CD4-positive, CD25-positive, alpha-beta regulatory T cell (primary cell): ENCODE measurements at places on chromosomes 1 and 21.

DNA sequence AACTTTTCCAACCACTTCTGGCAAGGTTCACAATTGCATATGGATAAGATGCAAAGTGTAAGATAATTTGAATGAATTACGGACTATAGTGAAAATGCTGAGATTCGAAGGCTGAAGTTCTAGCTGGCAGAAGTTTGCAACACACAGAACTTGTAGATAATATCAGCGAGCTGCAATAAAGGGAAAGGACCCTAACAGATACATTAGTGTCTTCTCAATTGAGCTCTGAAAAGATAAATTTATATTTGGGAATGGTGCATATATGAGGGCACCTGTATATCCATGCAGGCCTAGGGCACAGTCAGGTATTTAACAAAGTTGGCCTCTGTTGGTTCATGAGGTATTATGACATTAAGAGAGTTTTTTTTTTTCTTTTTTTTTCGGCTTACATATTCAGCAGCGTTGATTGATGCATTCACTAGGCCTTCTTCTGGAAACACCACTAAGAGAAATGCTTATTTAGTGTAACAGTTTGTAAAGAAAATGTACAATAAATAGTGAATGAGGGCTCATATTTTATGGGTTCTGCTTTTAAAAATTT is 2.2 kb downstream of the NFIA start:
- no peak for DNase-seq
- peaks cover 24% of the 10 kb centered on the region for H3K27me3 ChIP-seq
- peaks cover 29% of the 10 kb centered on the region for H3K4me1 ChIP-seq
- no peak overlapping the region for H3K4me3 ChIP-seq
- no peaks in the 10 kb centered on the region for H3K36me3 ChIP-seq

DNA sequence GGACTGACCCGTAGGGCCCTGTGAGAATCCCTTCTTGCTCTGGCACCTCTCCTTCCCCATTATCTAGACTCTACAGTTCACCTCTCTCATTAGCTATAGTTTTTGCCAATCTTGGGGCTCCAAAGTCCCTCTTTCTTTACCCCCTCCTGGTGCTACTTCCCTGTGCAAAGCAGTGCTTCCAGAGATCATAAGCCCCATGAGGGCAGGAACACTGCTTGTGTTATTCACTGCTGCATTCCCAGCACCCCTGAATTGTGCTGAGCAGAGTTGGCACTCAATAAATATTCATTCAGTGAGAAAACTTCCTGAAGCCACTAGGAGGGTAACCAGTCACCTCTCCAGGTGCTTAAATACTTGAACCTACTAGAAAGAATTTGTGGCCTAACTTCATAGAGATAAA is 2.1 kb upstream of the H3-3A start:
- peaks cover 21% of the 10 kb centered on the region for H3K4me1 ChIP-seq
- H3K4me3 ChIP-seq = no peak overlapping the region
- no peaks in the 10 kb centered on the region for H3K27me3 ChIP-seq
- H3K27ac ChIP-seq = no peak overlapping the region
- H3K36me3 ChIP-seq = peaks cover 6% of the 10 kb centered on the region

DNA sequence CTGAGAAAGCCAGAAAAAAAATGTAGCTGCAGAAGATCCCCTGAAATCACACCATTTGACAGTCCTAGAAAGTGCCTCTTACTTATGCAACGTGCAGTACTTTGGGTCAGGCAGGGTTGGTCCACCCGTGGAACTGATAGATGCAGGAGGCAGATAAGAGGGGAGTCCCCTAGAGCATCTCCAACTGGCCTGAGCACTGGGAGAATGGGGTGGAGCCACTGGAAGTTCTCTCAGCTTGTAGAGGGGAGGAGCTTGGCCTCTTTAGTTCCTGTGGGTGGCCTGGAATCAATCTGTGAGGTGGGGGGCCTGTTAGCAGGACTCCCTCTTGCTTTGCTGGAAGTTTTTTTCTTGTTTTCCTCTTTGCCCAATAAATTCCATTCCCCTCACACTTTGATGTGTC is 335.7 kb upstream of the NCAM2 start:
- no peaks in the 10 kb centered on the region for H3K36me3 ChIP-seq
- H3K4me1 ChIP-seq = no peaks in the 10 kb centered on the region
- no peak overlapping the region for H3K4me3 ChIP-seq
- no peak overlapping the region for H3K27ac ChIP-seq

GRCh38 chr1:109845658-109846057 is 65.0 kb upstream of the CSF1 start:
- H3K4me3 ChIP-seq = no peak overlapping the region
- H3K4me1 ChIP-seq = no peaks in the 10 kb centered on the region
- DNase-seq = no peak
- no peaks in the 10 kb centered on the region for H3K27me3 ChIP-seq
- no peaks in the 10 kb centered on the region for H3K36me3 ChIP-seq

GRCh38 chr1:231045286-231045685 is 5.2 kb upstream of the FAM89A start:
- no peak overlapping the region for H3K27ac ChIP-seq
- no peak overlapping the region for H3K4me3 ChIP-seq
- DNase-seq = no peak

- no peak overlapping the region for H3K4me3 ChIP-seq
- DNase-seq = no peak
Observed at GRCh38 chr1:222416001-222416791, 131.7 kb downstream of the HHIPL2 start.

DNA sequence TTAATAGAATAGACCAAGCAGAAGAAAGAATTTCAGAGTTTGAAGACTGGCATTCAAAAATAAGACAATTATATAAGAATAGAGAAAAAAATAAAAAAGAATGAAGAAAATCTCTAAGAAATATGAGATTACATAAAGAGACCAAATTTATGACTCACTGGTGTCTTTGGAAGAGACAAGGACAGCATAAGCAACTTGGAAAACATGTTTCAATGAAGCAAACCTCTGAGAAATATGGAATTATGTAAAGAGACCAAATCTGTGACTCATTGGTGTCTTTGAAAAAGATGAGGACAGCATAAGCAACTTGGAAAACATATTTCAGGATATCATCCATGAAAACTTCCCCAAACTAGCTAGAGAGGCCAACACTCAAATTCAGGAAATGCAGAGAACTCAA is 60.4 kb upstream of the LYPLAL1 start:
- H3K36me3 ChIP-seq = no peaks in the 10 kb centered on the region
- no peak for DNase-seq
- H3K4me1 ChIP-seq = no peaks in the 10 kb centered on the region
- no peak overlapping the region for H3K27ac ChIP-seq
- H3K27me3 ChIP-seq = no peaks in the 10 kb centered on the region
- no peak overlapping the region for H3K4me3 ChIP-seq
